ENCODE measurements at places on chromosomes 7 and 10.

DNA sequence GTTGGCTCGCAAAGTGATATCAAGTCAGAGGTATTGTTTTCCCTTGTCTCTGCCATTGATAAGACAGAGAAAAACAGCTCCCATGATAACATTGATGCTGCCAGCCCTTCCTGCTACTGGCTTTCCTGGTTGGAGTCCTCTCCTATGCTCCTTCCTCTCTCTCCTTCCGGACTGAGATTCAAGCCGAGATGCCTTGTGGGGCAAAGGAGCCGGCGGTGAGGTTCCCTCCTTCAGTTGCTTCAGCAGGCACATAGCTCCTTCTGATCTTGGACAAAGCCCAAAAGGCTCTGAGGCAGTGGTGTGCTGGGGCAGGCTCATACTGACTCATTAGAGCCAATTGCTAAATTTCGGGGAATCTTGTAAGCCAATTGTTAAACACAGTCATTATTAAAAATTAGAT is 8.8 kb upstream of the ZCCHC24 start:
- DNase-seq = no peak

GRCh38 chr10:116688741-116689495 is 53.4 kb downstream of the HSPA12A start:
- DNase-seq = no peak

- DNase-seq = no peak
These were observed 1.3 kb upstream of the NPM3 start for GRCh38 chr10:101784558-101784957.

- DNase-seq = no peak
These were observed 3.1 kb downstream of the WDR91 start for GRCh38 chr7:135208102-135208793.

DNA sequence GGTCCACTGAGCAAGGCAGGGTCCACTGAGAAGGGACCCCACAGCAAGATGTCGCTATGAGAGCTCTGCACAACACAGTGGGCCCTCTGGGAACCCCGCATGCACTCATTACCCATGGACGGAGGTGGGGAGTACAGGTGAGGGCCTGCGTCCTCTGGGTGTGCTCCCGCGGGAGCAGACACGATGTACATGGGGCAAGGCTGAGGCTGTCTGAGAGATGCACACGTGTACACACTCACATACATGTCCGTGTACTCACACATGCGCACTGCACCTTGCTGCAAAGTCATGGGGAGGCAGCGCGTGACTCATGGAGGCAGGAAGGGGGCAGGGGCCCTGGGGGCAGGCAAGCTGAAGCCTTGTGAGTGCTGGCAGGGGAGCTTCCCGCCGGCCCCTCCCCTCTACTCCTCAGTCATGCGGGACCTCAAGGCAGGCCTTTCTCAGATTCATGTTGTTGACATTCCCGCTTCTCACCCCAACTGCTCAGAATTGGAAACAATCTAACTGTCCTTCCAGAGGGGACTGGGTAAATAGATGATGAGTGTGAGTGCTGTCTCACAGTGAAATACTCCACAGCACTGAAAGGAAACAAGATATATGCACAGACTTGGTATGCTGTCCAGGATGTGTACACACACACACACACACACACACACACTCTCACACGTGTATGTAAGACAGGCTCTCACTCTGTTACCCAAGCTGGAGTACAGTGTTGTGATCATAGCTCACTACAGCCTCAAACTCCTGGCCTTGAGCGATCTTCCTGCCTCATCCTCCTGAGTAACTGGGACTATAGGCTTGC is 40.0 kb downstream of the GOLGA7B start:
- no peak for DNase-seq

DNA sequence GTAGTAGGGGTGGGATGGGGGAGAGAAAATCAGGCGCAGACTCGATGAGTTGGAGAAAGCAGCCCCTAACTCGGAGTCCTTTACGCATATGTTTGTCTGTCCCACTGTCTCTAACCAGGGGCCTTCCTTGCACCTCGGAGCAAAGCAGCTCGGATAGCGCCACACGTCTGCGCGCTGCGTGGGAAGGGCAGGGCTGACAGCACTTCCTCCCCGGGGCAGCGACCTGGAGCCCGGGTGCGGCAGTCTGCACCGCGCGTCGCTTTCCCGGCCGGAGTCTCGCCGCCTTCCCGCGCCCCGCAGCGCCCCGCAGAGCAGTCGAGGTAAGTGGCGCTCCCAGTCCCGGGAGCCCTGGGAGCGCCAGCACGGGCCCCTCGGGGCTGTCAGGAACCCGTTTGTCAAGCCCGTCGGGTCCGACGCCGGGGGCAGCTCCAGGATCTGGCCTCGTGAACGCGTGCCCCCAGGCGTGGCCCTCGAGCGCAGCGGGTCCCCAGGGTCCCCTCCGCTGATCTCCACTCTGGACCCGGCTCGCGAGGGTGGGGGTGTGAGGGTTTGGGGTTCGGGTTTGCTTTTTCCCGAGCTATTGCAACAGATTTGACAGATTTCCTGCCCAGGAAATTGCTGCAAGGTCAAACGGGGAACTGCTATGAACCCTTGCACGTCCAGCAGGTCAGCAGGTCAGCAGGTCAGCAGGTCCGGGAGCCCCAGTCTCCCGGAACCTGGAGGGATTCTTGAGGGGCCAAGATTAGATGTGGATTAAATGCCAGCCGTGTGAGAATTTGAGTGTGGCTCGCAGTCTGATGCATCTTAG is 597 bp downstream of the APBB1IP start:
- DNase-seq = no peak

- DNase-seq = no peak
These were observed 10.0 kb upstream of the IFIT5 start for GRCh38 chr10:89404104-89405047.

- DNase-seq = no peak
These were observed 28.3 kb upstream of the PIP4K2A start for GRCh38 chr10:22742678-22743077.

DNA sequence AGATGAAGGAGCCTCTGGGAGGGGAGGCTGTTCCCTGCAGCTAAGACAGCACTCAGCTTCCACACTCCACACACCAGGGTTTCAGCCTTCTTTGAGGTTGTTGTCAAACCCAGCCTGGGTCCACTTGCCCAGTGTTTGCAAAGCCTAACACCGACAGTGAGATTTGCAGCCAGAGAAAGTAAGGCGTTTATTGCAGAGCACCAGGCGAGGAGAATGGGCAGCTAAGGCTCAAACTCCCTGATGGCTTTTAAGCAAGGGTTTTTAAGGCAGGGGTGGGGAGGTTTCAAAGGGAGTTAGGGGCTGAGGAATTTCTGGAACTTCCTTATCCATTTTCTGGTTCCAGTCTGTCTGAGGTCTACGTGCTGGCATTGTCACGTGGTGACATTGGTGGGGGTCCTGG is 4.7 kb upstream of the ZNF775 start:
- DNase-seq = no peak

DNA sequence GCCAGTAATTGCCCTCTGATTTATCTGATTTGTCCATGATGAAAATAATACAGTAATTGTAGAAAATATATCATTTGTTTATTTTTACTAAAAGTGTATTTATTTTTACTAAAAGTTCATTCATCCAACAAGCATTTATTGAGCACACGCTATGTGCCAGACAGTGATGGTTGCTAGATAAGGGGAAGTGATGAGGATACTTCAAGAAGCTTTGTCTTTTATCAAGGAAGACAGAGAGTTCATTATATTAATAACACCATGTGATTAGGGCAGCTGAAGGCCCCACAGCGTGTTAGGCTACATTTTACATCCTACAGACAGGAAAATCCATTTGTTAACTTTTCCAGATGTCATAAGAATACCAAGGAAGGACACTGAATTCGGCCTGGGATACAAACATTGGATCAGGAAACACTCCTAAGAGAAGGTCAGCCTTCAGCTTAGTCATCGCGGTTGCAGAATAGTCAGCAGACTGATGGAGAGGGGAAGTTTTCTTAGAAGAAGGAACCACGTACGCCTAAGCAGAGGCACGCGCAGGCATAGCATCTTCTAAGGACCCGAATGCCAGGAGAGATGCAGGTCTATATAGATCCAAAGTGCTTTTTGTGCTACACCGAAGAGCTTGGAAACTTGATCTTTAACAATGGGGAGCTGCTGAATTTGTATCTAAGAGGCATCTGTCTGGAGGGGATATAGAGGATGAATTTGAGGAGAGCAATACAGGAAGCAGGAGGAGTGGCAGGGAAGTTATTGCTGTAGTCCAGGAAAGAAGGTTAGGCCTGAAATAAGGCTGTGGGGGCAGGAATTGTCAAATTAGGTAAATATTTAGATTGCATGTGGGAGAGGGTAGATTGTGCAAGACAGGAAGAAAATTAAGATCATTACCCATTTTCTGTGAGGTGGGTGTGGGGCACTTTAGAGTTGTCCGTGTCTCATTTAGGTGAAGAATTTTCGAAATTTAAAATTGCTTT is 85.7 kb downstream of the LRGUK start:
- DNase-seq = no peak

- DNase-seq = no peak
These were observed 155.2 kb upstream of the BMPER start for GRCh38 chr7:33750177-33750576.

DNA sequence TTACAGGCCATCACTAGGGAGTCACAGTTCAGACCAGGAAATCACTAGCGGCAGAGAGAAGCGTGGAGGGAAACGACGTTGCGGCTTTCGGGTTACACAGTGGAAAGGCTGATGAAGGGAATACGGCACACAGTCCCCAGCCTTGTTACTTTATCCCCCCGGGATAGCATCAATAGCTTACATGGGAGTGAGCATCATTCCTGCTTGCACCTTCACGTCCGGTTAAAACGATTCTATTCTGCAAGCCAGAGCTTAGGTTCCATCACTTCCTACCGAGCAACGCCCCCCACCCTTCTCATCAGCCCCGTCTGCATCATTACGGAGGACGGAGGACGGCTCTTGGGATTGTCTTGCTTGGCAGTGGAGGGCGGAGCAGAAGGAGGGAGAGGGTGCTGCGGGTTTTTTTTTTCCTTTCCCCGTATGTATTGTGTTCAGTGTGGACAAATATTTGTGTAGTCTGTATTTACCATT is 124.9 kb downstream of the CLEC2L start:
- no peak for DNase-seq

DNA sequence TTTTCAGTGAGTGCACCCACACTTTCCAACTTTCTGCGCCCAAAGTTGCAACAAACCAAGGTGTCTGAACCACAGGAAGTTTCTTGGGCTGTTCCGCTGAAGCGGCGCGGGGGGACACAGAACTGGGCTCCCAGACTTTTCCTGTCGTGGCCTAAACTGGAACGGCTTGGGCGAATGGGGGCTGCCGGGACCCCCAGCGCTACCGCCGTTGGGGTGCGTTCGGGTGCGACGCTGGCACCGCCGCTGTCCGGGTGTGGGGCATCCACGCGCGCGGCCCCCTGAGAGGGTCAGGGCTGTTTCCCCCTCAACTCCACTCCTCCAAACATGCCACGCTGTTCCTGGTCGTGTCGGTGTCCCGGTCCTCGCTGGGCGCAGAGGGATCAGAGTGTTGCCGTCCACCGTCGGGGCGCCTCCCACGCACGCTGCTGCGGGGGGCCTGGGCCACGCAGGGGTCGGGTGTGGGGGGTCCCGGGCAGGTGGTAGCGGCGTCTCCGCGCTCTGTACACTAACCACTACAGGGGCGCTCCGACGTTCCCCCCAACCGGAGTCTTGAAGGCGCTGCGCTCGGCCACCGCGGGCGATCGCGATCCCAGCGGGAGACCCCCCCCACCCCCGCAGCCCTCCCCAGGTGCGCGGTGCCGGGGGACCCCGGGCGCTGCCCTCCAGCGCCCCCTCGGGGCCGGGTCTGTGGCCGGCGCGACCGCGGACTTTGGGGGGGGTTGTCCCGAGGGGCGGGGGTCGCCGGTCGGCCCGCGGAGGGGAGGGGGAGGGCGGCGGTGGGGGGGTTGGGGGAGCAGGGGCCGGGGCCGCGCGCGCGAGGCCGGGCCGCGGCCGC is 2.2 kb upstream of the CUX1 start:
- peak; percentile 89 for DNase-seq

- no peak for DNase-seq
These were observed 49.7 kb downstream of the CPEB3 start for GRCh38 chr10:92241158-92241500.

- no peak for DNase-seq
These were observed 110.5 kb upstream of the HABP2 start for GRCh38 chr10:113442336-113442735.
